Right kidney (tissue), 9 donors: ENCODE measurements at places on chromosomes 6 and 20.

DNA sequence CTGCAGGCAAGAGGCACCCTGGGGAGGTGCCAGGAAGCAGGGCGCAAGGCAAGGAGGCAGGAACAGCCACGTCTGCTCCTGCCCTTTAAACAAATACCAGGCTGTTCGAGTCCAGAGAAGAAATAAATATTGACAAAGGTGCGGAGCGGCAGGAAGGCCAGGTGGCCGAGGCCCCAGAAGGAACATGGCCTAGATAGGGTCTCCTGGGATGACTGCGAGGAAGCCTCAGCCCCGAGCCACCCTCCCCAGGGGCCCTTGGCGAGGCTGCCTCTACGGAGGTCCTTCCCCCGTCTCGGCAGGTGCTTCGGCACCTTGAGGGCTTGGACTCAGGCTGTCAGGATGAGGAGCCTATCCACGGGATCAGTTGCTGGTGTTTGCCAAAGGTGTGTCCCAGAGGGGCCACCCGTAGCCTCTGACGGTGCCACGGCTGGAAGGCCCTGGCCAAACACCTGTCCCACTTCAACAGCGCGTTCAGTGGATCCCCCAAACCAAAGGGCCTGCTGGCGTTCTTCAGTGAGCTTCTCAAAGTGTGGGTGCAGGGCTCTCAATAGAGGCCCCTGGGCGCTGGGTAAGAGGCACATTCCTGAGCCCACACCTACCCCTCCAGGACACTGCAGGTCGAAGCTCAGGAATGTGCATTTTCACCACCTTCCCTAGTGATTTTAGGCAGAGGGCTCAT is 39.8 kb downstream of the SNX5 start:
- DNase-seq, result no peak

DNA sequence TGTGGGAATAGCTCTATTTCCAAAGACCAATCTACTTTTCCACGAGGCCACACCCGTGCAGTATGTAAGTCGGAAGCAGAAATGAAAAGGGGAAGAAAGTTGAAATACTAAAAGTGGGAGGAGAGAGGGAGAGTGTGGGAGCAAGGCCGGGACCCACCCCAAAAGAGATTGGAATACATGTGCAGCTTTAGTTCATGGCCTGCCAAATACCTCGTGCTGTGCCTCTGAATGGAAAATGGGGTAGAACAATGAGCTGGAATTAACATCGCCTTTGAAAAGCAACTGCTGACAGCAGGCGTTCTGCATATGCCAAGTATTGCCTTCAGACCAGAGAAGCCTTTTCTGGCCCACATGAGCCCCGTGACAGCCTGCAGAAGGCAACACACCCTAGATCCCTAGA is 155.6 kb downstream of the CD83 start:
- DNase-seq, result no peak

DNA sequence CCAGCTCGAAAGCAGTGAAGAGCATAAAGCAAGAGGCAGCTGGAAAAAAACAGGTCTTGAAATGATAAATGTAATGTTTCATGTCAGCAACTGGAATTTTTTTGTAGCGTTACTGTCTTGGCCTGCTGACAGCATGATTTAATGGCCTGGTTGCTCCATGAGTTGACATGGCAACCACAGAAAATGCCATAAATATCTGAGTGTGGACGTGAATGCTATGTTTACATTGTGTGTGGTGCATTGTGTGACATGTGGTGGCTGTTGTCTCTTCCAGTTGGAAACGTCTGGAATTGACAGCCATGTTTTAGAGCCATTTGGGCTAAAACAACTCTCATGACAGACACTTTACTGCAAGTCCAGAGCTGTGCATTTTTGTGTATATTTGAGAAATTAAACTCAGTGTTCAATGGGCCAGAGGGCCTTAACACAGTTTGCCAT is 170.0 kb downstream of the FOXA2 start:
- DNase-seq, result no peak

DNA sequence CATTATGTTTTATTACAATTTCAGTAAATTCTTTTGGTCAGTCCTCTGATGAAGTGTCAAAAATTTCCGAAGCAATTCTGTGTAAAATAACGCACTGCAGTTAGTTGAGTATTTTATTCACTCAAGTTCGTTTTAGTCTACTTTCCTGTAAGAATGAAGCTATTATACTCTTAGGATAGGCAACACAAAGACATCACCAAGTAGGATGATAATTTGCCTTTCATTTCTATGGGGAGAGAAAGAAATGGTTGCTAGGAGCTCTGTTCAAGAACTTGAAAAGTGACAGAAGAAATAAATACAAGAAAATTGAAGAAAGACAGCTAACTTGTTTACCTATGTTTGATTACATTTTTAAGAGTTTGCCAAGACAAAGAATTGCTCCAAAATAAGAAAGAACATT is 290.4 kb downstream of the EYS start:
- no peak for DNase-seq

DNA sequence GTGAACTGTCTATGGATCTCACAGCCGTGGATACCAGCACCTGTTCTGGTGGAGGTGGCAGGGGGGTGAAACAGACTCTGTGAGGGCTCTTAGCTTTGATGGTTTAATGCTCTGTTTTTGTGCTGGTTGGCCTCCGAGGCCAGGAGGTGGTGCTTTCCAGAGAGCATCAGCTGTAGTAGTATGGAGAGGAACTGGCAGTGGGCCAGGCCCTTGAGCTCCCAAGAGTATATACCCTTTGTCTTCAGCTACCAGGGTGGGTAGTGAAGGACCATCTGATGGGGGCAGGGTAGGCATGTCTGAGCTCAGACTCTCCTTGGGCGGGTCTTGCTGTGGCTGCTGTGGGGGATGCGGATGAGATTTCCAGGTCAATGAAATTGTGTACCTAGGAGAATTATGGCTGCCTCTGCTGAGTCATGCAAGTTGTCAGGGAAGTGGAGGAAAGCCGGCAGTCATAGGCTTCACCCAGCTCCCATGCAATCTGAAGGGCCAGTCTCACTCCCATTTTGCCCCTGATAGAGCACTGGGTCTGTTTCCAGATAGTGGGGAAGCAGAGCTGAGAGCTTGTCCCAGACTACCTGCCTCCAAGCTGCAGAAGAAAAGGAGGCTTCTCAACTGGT is 102.7 kb upstream of the AHI1 start:
- DNase-seq, result no peak
